Amniotic epithelial cell (primary cell): ENCODE measurements at places on chromosomes 5 and 9.
A peak's percentile ranks its signal among the peaks of the same experiment; 100 is the strongest.

- no peak for DNase-seq
Measured at GRCh38 chr5:756865-757345, 27.6 kb downstream of the ZDHHC11B start.

- DNase-seq, result no peak
Measured at GRCh38 chr5:124627815-124628595, 118.4 kb downstream of the ZNF608 start.

DNA sequence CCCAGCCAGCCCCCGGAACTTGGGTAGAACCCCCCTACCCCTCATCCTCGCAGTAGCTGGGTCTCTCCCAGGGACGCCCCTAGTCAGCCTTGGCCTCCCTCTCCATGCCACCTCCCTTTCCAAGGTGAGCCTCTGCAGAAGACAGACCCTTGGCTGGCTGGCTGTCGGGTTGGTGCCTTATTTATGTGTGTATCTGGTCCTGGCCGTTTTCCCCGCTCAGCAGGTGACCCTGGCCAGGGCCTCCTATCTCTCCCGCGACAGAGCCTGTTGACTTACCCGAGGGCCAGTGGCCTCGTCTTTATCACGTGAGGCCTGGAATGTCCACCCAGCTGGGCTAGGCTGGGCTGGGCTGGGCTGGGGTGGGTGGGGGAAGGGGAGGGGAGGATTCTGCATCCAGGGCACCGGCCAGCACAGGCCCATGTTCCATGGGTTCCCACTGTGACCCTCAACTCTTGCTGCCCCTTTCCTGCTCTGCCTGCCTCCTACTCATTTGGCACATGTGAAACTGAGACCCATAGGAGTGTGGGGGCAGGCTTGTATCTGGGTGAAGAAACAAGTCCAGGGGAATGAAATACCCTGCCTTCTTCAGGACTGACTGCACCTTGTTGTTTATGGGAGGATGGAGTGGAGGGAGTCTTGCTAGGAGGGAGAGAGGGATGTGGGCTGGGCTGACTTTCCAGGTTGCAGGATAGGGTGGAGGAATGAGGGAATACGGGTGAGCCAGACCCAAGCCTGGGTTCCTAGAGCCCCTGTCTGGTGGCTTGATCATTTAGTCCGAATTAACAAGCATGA, 3.1 kb downstream of the CXXC5 start:
- peak; percentile 59 for DNase-seq

DNA sequence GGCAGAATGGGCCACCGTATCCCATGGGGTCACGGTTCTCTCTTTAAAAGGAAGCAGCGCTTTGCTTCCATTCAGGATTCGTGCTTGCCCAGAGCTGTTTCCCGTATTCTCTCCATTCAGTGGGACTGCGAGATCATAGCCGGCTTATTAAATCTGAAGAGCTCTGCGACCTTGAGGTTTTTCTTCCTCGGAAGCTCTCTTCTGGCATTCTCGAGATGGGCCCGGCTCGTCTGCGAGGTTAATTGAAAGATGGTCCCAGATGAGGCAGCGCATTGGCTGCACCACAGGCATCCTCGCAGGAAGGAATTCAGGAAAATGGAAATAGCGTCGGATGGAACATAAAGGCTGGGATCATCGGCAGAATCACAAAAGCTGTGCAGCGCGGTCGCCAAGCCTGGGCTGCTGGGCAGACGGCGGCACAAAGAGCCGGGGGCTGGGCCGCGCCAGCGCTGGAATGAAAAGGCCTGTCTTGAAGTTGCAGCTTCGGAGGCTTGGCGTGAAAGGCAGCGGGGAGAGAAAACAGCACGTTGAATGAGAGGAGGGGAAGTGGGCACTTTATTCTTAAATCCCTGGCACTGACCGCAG, 236.2 kb downstream of the IRX2 start:
- DNase-seq, result no peak
